ENCODE measurements at places on chromosomes 1 and 21.

GRCh38 chr1:33986390-33987095 lies 122.7 kb downstream of the HMGB4 start:
- peak; percentile 80 for DNase-seq

- DNase-seq, result no peak
Measured at GRCh38 chr1:19033515-19033839, 77.0 kb upstream of the IFFO2 start.

GRCh38 chr1:109781806-109782205 lies 18.1 kb upstream of the EPS8L3 start:
- DNase-seq, result no peak

GRCh38 chr1:108521990-108522393 lies 37.9 kb upstream of the EEIG2 start:
- DNase-seq, result no peak

- DNase-seq, result no peak
Measured at GRCh38 chr1:6911974-6912373, 126.7 kb downstream of the CAMTA1 start.

DNA sequence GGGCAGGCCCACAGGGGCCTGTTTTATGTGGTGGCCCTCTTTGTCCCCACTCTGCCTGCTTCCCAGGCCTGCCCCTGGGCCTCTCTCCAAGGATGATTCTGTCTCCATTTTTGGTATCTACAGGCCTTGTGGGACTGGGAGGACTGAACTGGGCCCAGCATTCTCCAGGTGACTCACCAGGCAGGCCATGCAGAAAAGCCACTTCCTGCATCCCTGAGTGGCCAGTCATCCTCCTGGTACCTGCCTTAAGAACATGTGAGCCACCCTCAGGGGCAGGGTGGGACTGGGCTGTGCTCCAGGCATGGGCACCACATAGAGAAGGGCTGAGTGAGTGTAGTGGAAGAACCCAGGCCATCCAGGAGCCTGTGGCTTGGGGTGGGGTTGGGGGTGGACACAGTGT lies 20.0 kb upstream of the BCAR3 start:
- DNase-seq, result no peak

Measured in Right ventricle myocardium superior (tissue), 1 donor.